Stimulated activated CD8-positive, alpha-beta memory T cell treated with anti-CD3 and anti-CD28 coated beads, Interleukin-15, amount 100 ng/mL, for 4 hours (primary cell): ENCODE measurements at places on chromosomes 3 and 15.

GRCh38 chr15:100348578-100348977 lies 6.8 kb upstream of the ADAMTS17 start:
- no peak for DNase-seq

DNA sequence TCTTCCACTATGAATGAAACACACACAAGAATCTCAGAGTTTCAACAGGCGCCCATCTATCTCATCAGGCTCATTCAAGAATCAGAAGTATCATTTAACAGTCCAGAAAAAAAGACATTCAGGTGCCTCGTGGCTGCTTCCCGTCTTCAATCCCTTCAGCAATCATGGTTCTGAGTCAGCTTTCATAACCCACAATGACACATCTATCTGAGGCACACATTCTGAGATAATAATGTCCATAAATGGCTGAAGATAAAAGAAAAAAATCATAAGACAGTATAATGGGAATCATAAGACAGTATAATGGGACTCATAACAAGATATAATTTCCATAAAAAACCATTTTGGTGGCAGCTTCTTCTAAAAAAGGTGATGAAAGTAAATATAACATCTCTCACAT lies 52.4 kb downstream of the TNIK start:
- no peak for DNase-seq

DNA sequence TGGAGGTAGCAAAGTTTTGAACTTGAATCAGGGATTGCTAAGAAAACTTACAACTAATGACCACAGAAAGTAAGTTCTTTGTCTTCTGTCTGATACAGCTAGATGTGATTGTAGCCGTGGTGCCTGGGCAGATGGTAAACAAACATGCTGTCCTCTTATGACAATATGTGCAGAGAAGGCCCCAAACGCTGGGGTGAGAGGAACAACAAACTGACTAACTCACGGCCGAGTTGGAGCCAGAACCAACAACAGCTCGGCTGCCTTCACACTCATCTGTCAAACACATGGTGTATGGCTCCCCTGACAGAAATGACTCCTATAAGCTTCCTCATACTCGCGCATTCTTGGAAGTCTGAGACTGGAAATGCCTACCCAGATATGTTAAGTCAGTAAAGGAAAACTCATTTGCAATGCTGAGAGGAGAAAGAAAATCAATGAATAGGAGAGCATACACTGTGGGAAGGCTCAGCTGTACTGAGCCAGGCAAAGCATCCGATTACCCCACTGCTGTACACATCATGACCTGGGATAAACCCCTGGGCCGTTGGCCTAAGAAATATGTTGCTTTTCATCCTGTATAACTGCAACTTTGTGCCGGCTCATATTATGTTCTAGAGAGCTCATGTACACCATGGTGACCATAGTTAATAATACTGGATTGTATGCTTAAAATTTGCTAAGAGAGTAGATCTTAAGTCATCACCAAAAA lies 5.7 kb downstream of the THBS1 start:
- DNase-seq, result no peak

- DNase-seq, result no peak
These were observed 40.5 kb downstream of the CEP63 start for GRCh38 chr3:134526319-134526718.
